ENCODE measurements at places on chromosomes 7 and 10. TPM values are rescaled to one million over a fixed set of nuclear protein-coding genes. Genes with fewer than 3 reads are reported as not detected.
A peak's percentile ranks its signal among the peaks of the same experiment; 100 is the strongest.

GRCh38 chr7:2530071-2530987 is 10.8 kb downstream of the LFNG start:
- peak; percentile 73 for DNase-seq

DNA sequence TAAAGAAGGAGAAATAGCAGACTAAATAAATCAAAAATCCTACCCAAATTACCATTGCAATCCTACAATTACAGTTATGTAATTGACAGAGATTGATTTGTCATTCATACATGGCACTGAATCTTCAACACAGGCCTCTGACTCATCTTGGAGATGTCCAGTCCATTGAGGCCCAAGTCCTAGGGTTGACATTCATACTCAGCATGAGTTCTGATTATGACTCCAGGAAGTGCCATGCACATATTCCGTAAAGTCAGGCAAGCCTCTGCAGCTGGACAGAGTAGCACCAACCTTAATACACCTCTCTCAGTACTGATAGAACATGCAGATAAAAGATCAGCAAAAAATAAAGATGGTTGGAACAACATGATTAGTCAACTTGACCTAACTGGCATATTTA is 353.7 kb upstream of the NFE2L3 start:
- DNase-seq, result no peak

DNA sequence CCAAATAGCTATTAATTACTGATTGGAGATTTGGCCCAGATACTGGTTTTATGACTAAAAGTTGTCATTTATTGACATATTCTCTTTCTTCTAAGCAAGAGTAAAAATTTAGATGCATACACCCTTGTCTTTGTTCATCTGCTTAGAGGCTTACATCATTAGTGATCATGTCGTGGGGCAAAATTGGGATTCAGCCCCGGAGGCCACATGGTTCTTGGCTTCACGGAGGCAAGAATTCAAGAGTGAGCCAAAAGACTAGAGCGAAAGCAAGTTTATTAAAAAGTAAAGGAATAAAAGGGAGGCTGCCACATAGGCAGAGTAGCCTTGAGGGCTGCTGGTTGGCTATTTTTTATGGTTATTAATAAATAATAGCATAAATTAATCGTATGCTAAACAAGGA is 41.1 kb downstream of the MINPP1 start:
- DNase-seq, result no peak

- DNase-seq, result no peak
These were observed 131.3 kb upstream of the ZEB1 start for GRCh38 chr10:31187607-31188210.

DNA sequence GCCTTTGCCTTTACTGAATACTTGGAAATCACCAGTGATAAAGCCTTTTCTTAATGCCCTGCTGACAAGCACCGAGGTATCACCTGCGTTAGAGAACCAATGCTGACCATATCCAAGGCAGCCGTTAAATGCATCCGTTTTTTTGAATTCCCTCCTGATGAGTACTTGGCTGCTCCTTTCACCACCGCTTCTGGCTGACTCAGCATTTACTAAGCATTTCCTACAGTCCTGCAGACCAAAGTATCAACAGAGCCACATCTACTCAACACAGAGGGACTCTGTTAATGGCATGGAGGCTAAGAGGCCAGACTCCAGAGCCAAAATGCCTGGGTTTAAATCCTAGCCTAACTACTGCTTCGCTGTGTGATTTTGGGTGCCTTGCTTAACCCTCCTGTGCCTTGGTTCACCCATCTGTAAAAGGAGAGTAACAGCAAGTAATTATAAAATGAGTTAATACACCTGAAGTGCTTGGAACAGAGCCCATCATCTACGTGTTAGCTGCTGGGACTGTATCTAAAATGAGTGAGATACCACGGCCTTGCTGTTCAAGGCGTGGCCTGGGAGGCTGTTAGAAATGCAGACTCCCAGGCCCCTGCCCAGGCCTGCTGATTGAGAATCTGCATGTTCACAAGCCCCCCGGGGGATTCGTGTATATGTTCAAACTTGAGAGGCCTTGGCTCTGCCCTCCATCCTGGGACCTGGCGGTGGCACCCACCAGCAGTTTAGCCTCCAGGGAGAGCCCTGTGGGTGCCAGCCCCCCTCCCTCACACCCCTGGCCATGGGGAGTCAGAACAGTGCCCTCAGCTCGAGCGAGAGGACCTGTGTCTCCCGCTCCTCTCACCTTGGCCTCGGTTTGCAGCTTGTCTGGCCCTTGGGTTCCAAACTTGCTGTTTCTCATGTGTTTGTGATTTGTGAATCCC is 30.8 kb upstream of the EFCAB10 start:
- no peak for DNase-seq

GRCh38 chr10:114537736-114538135 is 120.3 kb downstream of the ABLIM1 start:
- DNase-seq, result no peak

The GPR26 gene
- polyA plus RNA-seq, result not detected

The ALOX5 gene
- polyA plus RNA-seq, result 1.0 TPM

Data from naive thymus-derived CD4-positive, alpha-beta T cell (primary cell).